T-helper 2 cell (primary cell): ENCODE measurements at places on chromosomes 3 and 15.

DNA sequence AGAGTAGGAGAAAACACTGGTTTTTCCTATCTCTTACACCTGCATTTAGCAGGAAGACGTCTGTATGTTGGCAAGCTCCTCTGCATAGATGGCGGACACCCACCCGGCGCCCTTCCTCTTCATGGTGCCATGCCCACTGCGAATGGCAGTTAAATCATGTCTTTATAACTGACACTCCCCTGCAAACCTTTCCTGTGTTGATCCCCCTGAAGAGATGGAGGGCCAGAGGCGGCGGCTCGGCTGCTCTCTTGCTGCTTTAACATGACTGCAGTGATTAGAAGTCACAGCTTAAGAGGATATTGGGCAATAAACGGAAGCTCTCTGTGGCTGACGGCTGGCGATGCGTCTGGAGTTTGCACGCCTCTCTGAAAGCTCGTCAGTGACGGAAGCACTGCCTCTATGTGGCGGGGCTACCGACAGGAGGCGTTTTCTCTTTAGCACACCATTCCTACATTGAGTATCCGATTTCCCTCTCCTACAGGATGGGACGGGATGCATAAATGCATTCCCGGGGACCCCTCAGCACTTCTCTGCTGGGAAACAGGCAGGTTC is 25.5 kb upstream of the SNRPA1 start:
- peak; percentile 96 for DNase-seq

DNA sequence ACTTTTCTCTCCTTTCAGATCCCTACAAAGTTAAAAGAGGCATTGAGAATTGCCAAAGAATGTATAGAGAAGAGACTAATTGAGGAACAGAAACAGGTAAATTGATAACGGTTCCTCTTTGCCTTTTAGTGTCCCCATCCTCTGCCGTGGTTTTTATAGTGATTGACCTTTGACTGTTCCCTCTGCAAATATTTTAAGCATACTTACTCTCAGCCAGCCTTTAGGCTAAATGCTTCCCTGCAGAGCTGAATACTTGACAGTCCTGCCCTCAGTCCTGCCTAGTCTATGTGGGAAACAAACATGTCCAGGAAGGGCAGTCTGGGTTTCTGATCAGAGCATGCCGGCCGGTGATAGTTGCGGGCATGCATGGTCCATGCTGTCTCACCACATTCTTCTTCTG is 24.7 kb downstream of the PDHB start:
- DNase-seq, result no peak

DNA sequence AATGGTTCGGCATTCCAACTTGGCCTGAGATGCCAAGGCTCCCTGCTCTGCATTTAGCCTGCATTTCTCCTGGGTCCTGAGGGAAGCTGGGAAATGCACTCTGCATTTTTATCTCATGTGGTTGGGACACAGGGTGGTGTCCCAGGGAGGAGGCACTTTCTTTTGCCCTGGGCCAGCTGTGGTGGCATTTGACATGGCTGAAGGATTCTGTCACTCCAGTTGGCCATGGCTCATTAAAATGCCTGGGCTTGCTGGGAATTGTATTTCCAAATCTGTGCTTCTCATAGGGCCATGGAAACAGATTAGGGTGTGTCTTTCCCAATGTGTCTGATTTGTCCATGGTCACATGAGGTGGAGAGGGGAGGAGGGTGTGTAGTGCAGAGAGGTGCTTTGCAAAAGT is 128.3 kb upstream of the RGMA start:
- no peak for DNase-seq

GRCh38 chr15:74229686-74230085 is 6.4 kb upstream of the CCDC33 start:
- no peak for DNase-seq

- no peak for DNase-seq
Measured at GRCh38 chr3:117606866-117607265, 897.3 kb downstream of the TUSC7 start.

DNA sequence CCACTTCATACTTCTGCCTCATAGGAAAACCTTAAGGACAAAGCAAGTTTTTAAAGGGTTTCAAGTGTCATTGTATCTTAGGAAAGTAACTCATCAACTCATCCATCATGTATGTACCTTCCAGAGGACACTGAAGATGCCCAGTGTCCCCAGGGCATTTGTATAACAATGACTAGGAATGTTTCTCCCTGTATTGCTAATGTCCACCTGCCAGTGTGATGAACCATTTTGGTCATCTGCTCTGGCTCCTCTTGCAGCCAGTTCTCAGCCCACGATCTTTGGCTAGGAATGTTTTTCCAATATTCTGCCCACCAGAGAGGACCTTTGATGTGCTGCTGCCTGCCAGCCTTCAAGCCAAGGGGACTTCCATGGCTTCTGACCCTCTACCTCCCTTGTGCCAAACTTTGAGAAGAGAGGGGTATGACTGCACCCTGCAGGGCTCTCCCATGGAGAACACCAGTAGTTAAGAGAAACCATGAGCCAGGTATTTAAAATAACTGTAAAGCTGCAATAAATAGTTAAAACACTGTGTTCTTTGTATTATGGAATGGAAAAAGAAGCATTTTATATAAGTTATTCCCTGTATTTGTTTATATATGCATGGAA is 11.4 kb downstream of the LMOD3 start:
- DNase-seq, result no peak

- DNase-seq, result no peak
Measured at GRCh38 chr3:1943395-1944118, 155.1 kb upstream of the CNTN4 start.

DNA sequence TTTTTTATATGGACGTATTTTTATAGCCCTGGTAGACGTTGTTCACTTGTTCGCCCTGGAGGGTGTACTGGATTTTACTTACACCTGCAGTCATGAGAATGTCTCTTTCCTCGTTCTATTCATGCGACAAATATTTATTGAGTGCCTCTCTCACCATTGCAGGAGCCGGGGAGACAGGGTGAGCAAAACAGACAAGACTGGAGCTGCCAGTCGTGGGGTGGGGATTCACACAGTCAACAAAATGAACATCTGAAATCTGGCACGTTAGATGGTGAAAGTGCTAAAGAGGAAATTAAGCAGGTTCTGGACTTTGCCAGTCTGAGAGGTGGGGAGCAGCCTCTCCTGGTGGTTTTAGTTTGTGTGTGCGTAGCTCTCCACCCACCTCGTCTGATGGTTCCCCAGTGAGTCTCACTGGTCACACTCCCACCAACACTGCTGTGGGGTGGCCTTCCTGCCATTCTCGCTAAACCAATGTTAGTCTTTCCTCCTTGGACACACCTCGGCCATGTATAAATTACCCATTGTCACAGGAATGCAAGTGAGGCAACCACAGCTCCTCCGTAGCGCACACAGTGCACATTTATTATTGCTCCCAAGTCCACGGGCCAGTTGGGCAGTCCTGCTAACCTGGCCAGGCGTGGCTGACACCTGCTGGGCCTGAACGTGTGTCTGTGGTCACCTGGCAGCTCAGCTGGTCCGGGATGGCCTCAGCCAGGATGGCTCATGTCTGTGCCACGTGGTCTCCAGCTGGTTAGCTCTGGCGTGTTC is 31.5 kb downstream of the FBLN2 start:
- no peak for DNase-seq

DNA sequence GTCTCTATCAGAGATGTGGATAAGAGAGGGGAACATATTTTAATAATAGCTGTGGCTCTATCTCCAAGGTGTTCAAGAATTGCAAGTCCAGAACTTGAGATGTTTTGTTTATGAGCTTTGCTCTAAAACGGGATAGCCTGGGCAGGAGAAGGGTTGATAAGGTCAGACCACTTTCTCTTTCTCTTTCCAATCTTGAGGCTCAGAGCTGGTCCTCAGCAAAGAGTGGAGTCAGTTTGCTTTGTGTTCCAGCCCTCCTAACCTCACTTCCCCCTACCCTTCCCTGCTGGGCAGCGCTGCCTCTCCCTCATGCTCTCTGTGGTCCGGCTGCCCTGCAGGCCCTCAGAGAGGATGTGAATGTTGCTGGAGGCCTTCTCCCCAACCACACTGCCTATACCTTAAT is 13.8 kb downstream of the KLHL6 start:
- peak; percentile 22 for DNase-seq
